Heart left ventricle (tissue), 16 donors: ENCODE measurements at places on chromosomes 3 and 15. TPM values are rescaled to one million over a fixed set of nuclear protein-coding genes. Genes with fewer than 3 reads are reported as not detected.
A peak's percentile ranks its signal among the peaks of the same experiment; 100 is the strongest.

Gene FAM81A
- total RNA-seq = 2.1 TPM

Gene KBTBD8
- 3.9 TPM for total RNA-seq

Gene GSK3B
- total RNA-seq = 55.4 TPM

Gene POPDC2
- 801 TPM for total RNA-seq

Gene ITIH1
- not detected for total RNA-seq

Gene PTPN23
- 26.4 TPM for total RNA-seq

Gene TMEM212
- total RNA-seq = not detected

Gene TNNC1
- 9,744 TPM for total RNA-seq

Gene TIGIT
- total RNA-seq = not detected

GRCh38 chr3:64234571-64234970, 9.3 kb upstream of the PRICKLE2 start:
- H3K36me3 ChIP-seq = peaks cover 6% of the 10 kb centered on the region
- no peak for DNase-seq
- peaks cover 12% of the 10 kb centered on the region for H3K4me1 ChIP-seq
- no peak overlapping the region for H3K27ac ChIP-seq
- H3K4me3 ChIP-seq = no peak overlapping the region

- H3K4me3 ChIP-seq = no peak overlapping the region
- no peaks in the 10 kb centered on the region for H3K27me3 ChIP-seq
- peaks cover 10% of the 10 kb centered on the region for H3K4me1 ChIP-seq
- H3K36me3 ChIP-seq = no peaks in the 10 kb centered on the region
Observed at GRCh38 chr3:46068501-46068900, 41.2 kb upstream of the XCR1 start.

DNA sequence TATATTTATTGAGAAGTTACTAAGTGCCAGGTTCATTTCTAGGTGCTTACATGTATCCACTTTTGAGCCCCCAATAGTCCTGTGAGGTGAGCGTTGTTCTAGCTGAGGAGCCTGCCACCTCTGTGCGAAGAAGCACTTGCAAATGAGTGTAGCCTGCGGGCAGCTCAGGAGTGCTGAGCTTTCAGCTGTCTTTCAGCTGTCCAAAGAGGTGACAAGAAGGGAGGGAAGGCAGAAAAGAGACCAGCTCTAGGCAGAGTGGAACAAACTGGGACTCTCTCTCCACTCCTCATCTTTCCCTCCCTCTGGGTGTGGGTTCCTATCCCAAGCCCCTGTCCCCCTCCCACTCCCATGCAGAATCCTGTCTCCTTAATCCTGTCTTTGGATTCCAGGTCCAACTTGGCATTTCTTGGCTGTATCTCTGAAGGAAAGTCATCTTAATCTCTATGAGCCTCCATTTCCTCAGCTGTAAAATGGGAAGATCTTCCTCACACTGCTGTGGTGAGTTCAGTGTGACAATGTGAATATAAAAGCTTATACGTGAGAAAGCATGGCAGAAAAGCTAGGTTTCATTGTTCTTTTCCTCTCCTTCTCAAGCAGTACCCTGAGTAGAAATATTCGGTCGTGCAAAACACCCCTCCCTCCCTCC, 6.7 kb upstream of the SRP14 start:
- H3K36me3 ChIP-seq = no peaks in the 10 kb centered on the region
- H3K4me3 ChIP-seq = peak overlapping the region; percentile 43
- no peaks in the 10 kb centered on the region for H3K27me3 ChIP-seq
- H3K4me1 ChIP-seq = peaks cover 51% of the 10 kb centered on the region
- no peak for DNase-seq

GRCh38 chr15:96166223-96167200, 164.0 kb upstream of the NR2F2 start:
- no peaks in the 10 kb centered on the region for H3K4me1 ChIP-seq
- no peaks in the 10 kb centered on the region for H3K36me3 ChIP-seq
- H3K27ac ChIP-seq = no peak overlapping the region
- no peak for DNase-seq

DNA sequence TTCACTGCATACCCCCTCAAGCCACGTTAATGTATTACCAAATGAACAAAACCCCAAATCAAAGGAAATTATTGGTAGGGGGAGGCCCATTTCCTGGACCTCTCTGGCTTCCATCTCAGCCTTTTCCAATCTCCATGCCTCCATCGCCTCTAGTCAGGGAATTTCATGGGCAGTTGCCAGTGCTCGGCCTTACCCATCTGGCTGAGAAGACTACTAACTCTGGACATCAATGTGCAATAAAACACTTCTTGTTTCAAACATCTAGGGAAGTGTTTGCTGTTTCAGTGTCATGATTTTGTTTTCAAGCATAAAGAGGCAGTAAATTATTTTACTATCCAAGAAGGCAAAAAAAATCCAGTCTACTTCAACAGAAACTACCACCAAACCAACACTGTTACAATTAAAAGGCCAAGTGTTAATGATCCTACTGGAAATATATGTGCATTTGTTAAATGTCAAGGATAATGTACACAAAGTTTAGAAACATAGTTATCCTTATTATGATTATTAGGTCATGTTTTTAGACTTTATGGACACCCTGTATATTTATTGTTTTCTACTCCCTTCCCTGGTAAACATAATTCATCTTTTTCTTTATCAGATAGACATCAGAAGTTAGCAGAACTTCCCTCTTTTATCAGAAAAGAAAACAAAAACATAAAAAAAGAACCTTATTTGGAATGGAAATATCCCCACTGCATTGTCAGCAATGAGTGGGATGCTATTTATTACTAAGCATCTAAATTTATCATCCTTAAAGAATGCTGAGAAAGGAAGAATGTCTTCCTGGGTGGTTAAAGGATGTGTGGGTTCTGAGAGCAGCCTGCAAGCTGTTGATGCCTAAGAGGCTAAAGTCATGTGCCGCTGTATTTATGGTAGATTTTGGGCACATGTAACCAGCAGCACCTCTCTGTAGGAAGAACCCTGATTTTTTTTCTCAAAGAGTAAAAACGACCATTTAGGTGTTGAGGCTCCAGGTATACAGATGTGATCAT, 15.2 kb downstream of the LDHAL6B start:
- no peak overlapping the region for H3K4me3 ChIP-seq
- peaks cover 67% of the 10 kb centered on the region for H3K36me3 ChIP-seq
- peaks cover 37% of the 10 kb centered on the region for H3K4me1 ChIP-seq
- H3K27ac ChIP-seq = no peak overlapping the region
- no peaks in the 10 kb centered on the region for H3K27me3 ChIP-seq

DNA sequence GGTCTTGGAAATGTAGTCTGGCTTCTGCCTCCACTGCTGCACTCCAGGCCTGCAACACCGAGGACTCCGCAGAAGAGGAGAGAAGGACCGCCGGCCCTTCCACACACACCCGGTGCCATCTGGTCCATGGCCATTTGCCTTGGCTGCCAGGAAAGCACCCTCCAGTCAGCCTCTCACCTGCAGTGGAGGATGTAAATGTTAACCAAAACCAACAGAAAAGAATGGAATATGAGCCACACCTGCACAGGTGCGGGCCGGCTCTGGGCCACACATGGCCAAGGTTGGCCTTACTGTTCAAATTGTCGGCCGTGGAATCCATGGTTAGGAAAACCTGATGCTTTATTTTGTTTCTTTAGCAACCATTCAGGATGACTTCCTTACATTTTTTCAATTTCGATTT, 178.3 kb upstream of the C2CD4B start:
- H3K36me3 ChIP-seq = no peaks in the 10 kb centered on the region
- H3K4me3 ChIP-seq = no peak overlapping the region
- H3K27me3 ChIP-seq = no peaks in the 10 kb centered on the region
- DNase-seq = no peak
- H3K27ac ChIP-seq = no peak overlapping the region

DNA sequence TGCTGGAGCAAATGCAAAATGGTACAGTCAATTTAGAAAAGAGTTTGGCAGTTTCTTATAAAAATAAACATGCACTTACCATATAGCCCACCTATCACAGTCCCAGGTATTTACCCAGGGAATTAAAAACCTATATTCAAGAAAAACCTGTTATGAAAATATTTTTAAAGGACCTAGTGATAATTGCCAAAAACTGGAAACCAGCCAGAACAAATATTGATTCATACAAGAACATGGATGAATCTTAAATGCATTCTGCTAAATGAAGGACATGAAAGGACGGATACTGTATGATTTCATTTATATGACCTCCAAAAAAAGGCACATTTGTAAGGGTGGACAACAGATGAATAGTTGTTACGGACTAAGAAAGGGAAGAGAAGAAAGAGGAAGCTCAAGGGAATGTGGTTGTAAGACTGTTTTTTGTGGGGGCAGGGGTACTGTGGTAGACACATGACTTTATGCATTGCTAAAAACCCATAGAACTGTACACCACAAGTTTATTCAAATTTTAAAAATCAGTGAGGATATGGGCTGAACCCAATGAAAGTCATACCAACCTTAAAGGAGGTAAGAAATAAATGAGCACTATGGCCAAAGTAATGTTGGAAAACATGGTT, 61.0 kb downstream of the ZBBX start:
- DNase-seq = no peak
- H3K27me3 ChIP-seq = no peaks in the 10 kb centered on the region
- H3K27ac ChIP-seq = no peak overlapping the region
- no peaks in the 10 kb centered on the region for H3K4me1 ChIP-seq
- H3K4me3 ChIP-seq = no peak overlapping the region

GRCh38 chr15:71746719-71747118, 63.6 kb upstream of the NR2E3 start:
- H3K27ac ChIP-seq = no peak overlapping the region
- H3K36me3 ChIP-seq = peaks cover 32% of the 10 kb centered on the region
- no peaks in the 10 kb centered on the region for H3K4me1 ChIP-seq
- H3K4me3 ChIP-seq = no peak overlapping the region
- no peak for DNase-seq

GRCh38 chr3:192907784-192908183, 9.9 kb downstream of the MB21D2 start:
- no peaks in the 10 kb centered on the region for H3K27me3 ChIP-seq
- no peak for DNase-seq
- H3K4me3 ChIP-seq = no peak overlapping the region
- peaks cover 15% of the 10 kb centered on the region for H3K4me1 ChIP-seq

DNA sequence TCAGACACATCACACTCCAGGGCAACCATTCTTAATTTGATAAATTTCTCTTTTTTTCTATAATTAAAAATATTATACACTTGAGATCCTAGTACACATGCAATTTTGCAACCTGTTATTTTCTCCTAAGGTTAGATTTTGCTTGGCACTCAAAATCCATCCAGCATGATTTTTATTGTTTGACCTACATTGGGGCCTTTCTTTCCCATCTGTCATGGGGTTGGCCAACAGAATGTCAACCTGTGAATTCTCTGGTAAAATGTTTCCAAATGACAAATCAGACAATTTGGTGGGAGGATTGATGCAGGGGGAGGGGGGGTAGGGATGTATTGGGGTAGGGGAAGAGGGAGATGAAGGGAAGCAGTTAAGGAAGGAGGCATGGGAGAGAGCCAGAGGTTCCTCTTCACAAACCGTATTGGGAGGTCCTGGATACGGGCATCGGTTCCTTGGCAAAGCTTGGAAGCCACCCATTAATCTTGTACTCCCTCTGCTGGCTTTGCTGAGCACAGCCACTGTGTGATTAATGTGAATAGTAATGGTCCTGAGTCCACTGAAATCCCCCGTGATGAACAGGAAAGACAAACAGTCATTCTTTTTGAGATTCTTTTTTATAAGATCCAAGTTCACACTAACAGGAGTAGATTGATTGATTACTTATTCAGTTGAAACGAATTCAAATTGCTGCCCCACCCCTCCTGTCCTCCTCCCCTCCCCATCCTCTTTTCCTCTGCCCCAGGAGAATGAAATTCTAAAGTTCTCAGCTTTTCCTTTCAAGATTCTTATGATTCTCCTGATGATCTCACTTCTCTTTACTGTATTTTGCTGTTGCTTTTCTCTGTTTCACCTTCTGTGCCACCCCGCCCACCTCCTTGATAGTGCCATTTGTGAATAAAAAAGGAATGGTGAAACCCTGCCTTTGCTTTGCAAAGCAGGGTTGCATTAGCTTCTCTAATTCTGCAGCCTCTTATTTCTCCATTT, 82.2 kb upstream of the SLC25A26 start:
- peaks cover 11% of the 10 kb centered on the region for H3K4me1 ChIP-seq
- H3K36me3 ChIP-seq = no peaks in the 10 kb centered on the region
- H3K27me3 ChIP-seq = no peaks in the 10 kb centered on the region
- DNase-seq = no peak
- H3K4me3 ChIP-seq = no peak overlapping the region
- no peak overlapping the region for H3K27ac ChIP-seq

DNA sequence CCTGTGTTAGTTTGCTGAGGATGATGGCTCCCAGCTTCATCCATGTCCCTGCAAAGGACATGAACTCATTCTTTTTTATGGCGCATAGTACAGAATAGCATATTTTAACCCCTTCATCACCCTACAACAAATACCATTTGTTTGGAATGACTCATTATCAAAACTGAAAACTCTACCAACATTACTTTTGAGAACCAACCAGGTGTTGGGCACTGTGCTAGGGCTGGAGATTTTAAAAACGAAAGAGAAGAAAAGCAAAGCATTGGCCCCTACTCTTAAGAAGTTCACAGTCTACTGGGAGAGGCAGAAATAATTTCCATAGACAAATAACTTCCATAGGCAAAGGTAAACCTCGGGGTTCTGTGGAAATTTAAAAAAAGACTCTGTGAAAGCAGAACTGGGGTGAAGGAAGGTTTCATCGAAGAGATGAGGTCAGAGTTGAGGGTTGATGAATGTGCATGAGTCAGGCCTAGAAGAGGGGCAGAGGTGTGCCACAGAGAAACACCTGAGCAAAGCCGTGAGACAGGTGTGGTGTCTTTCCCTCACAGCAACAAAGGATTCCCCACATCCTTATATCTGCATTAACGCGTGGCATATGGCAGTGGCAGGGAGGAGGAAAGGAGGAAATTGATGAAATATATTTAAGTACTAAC, 51.0 kb downstream of the MCF2L2 start:
- no peaks in the 10 kb centered on the region for H3K27me3 ChIP-seq
- no peak overlapping the region for H3K27ac ChIP-seq
- H3K4me3 ChIP-seq = no peak overlapping the region

- H3K27ac ChIP-seq = no peak overlapping the region
- H3K27me3 ChIP-seq = no peaks in the 10 kb centered on the region
- H3K4me1 ChIP-seq = no peaks in the 10 kb centered on the region
- no peak for DNase-seq
Observed at GRCh38 chr3:153749070-153749610, 372.1 kb upstream of the ARHGEF26 start.
